ENCODE measurements at places on chromosomes 12 and 14.

DNA sequence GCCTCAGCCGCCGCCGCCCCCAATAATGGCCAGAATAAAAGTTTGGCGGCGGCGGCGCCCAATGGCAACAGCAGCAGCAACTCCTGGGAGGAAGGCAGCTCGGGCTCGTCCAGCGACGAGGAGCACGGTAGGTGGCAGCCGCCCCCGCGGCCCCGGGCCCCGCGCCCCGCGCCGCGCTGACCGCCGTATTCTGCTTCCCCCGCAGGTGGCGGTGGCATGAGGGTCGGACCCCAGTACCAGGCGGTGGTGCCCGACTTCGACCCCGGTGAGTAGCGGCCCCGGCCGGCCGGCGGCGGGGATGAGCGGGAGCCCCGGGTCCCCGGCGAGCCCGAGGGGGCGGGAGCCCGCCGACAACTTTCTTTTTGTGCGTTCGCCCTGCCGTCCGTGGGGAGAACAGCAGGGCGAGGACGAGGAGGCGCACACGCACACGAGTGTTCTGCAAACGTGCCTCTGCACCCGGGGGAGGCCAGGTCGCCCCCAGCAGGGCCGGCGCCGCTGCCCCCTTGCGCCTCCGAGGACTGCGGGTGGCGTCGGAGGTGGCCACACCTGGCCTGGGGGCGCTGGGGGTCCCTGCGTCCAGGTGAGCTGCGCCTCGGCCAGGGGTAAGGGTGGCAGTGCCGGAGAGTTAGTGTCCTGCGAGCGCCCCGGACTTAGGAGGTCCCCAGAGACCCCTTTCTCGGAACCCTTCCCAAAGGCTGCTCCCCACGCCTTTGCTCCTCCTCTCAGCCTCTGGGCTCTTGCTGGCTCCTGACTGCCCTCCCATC, 794 bp downstream of the RCOR1 start:
- DNase-seq = no peak

GRCh38 chr12:22410486-22410885, 76.0 kb upstream of the ST8SIA1 start:
- DNase-seq = no peak

DNA sequence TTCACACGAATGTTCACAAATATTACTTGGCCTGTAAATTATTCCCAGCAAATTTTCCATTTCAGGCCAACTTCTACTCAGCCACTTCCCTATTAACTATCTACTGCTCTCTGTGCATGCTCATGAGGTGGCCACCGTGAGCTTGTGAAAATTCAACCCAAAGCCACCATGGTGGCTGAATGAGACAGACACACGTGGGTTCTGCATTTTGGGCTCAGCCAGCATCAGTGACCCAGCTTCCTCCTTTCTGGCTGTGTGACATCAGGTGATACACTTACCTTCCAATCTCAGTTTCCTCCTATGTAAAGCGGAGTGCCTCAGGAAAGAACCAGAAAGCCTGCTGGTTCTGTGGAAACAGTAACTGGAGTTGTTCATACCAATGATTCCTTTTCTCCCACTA, 175.8 kb downstream of the FOXN3 start:
- no peak for DNase-seq

DNA sequence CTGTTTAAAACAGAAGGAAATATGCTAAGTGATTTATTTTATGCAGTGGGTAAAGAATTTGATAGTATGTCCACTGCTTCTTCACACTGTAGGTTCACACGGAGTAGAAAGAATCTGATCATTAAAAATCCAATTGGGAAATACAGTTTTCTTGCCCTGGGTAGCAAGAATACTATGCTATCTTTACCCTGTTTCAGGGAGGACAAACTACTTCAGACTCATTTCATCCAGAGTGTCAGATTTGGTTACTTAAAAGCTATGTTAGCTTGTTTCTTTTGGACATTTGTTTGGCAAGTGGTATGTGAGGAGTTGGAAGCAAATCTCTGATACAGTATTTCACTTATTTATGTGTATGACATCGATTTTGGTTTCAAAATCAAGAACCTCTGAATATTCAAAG, 4.3 kb downstream of the FRS2 start:
- no peak for DNase-seq

DNA sequence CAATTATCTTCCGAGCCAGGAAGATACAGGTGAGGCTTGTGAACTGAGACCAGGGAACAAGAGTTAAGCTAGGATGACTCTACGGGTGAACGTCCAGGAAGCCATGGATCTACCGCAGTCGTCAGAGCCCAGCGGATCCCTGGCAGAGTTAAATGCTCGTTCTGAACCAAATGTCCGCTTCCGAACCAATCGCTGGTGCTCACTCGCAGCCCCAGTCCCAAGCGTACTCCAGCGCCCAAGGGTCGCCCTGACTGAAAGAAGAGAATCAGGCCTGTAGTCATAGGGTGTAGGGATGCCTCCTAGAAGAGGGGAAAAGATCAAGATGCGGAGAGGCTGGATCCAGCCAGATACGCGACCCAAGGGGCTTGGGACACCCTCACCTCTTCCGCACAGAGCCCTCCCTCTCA, 283 bp downstream of the VIPAS39 start:
- DNase-seq = no peak

GRCh38 chr12:80707126-80707829, at the start of gene MYF6:
Gene MYF6, plus strand, starts transcription at chr12:80707634. Its CDS starts 86 bp downstream, at chr12:80707720.
- DNase-seq = no peak

DNA sequence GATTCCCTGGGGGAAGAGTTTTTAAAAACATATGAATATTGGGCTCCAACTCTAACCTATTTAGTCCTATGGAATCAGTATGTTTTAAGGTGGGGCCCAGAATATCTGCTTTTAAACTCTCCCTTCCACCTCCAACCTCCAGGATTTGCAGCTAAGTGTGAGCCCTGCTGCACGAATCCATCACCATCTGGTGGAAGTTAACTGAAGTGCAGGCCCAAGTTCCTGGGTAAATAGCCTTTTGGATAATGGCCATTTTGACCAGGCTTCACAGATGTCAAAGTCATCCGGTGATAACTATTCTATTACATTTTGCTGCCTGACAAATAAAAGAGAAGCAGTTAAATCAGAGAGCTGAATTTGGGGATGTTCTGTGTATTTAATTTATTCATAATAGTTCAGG, 58.1 kb upstream of the RMST start:
- DNase-seq = peak; percentile 37

GRCh38 chr12:104662203-104662602, 205.5 kb downstream of the CHST11 start:
- no peak for DNase-seq

GRCh38 chr14:82398256-82398655, 864.6 kb upstream of the SEL1L start:
- DNase-seq = no peak

DNA sequence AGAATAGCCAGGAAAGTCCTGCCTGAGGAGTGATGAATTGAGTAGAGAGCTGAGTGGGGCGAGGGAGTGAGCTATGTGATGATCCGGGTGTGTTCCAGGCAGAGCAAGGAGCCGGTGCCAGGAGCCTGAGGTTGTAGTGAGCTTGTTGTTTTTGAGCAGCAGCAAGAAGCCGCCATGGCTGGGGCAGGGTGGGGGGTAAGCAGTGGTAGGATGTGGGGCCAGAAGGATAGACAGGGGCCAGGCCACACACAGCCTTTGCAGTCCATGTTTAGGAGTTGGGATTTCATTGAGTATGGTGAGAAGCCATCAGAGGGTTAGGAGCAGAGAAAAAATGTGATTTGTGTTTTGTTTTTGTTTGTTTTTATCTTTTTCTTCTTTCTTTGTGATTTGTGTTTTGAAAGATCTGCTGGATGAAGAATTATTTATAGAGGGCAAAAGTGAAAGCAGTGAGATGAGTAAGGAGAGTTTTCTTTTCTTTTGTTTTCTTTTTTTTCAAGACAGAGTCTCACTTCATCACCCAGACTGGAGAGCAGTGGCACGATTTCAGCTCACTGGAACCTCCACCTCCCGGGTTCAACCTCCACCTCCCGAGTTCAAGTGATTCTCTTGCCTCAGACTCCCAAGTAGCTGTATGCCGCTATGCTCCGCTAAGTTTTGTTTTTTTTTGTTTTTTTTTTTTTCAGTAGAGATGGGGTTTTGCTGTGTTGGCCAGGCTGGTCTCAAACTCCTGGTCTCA, 92.3 kb upstream of the BCAT1 start:
- DNase-seq = no peak

DNA sequence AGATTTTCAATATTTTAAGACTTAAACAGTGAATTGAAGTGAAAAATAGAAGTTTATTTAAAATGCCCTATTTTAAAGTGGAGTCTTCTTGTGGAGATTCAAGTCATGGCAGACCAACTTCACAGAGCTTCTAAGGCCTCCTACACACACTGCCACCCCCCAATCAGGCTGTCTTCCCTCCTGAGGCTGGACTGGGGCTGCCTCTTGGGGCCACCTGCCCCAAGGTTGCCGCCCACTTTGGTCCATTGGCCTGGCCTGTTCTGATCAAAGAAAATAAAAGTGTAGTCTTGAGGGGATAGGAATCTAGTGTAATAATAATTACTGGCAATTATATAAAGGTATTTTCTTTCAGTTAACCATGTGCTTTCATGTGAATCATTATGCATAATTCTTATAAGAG, 1.3 kb downstream of the GOLT1B start:
- no peak for DNase-seq

GRCh38 chr12:15013634-15014179, 40.9 kb downstream of the PDE6H start:
- DNase-seq = no peak

DNA sequence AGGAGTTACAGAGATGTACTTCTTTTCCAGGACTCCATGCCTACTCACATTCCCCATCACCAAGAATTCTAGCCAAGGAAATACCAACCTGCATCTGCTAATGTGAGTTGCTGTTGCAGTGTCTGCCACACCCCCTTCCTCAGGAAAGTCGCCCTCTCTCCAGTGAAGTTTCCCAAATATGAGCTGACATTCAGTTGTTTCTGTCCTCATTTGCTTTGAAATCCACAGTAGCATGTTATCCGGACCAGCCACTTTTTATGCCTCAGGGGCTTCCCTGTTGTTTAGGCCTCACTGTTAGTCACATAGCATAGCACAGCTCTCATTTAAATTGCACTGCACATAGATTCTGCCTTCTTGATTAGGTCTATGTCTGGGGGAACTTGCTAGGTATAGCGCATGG, 212.4 kb downstream of the EGLN3 start:
- no peak for DNase-seq

DNA sequence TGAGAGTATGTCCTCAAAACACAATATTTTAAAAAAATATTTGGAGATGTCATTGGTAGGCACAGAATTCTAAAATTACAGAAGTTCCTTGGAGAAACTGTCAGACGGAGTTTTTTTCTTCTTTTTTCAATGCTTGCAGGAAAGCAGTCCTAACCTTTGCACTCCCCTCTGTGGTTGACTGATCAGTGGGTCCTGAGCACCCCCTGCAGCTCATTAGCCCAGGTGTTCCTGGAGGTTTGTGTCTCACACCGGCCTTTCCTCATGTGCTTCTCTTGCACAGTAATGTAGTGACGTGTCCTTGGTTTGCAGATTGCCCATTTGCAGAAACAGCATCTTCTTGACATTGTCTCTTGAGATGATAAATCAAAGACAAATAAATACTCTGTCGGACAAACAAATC, 513.0 kb downstream of the TMEM121 start:
- DNase-seq = no peak

DNA sequence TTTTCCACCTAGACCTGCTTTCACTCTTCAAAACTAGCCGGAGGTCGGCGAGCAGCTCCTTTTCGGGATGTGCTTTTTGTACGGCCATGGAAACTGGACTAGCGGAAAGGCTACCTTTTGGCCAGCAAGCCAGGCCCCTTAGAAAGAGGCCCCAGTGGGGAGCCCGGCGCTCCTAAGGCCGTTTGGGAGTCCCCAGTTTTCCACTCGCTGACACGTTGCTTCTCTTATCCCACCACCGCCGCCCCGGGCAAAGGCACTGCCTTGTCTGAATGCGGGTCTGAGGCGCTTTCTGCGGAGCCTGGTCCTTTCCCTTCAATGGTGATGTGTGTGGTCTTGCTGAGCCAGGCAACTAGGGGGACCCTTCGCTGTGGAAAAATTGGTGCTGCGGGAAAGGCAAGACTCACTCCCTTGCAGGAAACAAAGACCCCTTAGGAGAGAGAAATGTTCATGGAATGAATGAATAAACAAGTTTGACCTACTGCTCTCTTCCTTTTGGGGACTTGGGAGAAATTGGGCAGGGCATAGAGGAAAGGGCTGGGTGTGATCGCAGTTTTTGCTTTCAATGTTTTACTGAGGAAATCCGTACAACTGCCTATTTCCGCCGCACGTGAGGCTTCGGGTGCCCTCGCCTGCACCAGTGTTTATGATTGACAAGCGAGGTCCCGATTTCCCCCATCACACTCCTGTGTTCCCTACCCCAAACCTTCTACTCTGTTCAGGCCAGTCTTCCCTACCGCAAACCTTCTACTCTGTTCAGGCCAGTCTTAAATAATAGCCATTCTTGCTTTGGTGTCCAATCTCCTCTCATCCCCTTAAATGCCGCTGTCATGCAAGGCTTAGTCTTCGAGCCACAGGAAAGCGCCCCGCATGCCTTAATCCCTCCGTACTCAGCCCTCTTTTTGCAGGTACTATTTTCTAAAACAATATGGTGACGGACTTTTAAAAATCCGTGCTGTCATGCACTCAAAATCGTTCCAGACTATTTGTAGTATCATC, 1.0 kb upstream of the SLC38A2 start:
- no peak for DNase-seq

- DNase-seq = no peak
These were observed 108.3 kb downstream of the TRHDE start for GRCh38 chr12:72380441-72380840.

DNA sequence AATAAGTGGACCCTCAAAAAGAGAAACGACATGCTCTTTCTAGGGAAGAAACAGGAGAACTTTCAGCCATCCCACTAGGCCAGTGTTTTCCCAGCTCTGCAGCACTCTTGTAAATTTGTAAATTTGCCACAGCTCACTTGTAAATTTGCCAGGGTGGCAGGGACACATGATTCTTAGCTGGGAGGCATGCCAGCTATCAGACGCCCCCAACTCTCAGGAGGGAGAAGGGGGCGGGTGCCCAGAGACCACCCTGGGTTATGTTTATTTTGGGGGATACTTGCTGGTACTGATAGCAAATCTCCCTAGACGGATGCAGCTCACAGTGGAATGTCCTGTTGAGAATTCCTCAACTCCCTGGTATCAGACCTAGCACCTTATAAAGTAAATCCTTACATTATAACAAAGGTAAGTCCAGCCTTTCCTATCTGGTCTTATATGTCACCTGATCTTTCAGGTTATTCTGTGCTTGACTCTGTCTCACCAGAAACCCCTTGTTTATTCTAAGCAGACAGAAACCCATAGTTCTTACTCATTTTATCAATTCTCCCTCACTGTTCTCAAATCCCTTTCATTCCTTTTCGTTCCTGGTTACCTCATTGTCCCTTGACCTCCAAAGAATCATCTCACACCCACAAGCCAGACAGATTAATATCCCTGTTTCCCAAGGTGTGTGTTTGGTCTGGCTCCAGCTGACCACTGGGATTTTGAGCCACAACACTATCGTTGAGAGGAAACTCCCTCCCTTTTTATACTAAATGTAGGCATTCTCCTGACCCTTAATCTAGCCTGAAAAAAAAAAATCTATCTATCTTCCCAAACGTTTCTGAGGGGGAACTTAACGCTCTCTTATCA, 69.3 kb upstream of the HMGA2 start:
- no peak for DNase-seq

All from NCI-H2171 treated with DMSO at 0.1 percent for 48 hours (cell line).